AML-193 (cell line): ENCODE measurements at places on chromosomes 3 and 15.

GRCh38 chr15:68480296-68480695 lies 48.3 kb upstream of the ITGA11 start:
- DNase-seq: no peak

GRCh38 chr15:86654501-86654900 lies 574.8 kb downstream of the AGBL1 start:
- DNase-seq: no peak

- no peak for DNase-seq
Observed at GRCh38 chr3:64221571-64222257, 3.6 kb downstream of the PRICKLE2 start.

- DNase-seq: no peak
Observed at GRCh38 chr3:185292238-185292637, 38.4 kb upstream of the EHHADH start.

GRCh38 chr15:63491116-63491827 lies 13.1 kb upstream of the USP3 start:
- DNase-seq: peak; percentile 92

- DNase-seq: no peak
Observed at GRCh38 chr3:112640930-112641801, at the start of gene CCDC80. CCDC80 (minus strand) TSS chr3:112641143; CDS start chr3:112639905, 1,238 bp downstream.

- no peak for DNase-seq
Observed at GRCh38 chr3:63964681-63965485, 52.7 kb upstream of the SCAANT1 start.

GRCh38 chr3:57221883-57222282 lies 5.6 kb upstream of the APPL1 start:
- no peak for DNase-seq

DNA sequence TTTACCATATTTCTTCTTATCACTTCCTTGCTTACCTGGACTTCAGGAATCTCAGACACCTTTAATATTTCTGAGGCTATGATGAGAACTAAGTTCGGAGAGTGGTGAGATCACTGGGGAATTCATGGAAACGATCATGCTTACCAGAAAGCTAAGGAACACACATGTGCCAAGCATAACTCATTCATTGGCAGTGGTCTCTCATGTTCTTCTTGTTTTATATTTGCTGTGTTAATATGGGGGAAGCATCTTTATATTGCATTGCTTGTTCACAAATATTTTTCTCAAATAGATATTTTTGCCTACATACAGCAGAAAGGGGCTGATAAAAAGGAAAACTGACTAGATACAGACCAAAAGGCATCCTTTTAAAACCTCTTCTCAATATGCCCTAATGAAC lies 55.8 kb downstream of the COL6A6 start:
- no peak for DNase-seq

GRCh38 chr15:95259513-95259912 lies 1028.2 kb downstream of the MCTP2 start:
- DNase-seq: peak; percentile 38

DNA sequence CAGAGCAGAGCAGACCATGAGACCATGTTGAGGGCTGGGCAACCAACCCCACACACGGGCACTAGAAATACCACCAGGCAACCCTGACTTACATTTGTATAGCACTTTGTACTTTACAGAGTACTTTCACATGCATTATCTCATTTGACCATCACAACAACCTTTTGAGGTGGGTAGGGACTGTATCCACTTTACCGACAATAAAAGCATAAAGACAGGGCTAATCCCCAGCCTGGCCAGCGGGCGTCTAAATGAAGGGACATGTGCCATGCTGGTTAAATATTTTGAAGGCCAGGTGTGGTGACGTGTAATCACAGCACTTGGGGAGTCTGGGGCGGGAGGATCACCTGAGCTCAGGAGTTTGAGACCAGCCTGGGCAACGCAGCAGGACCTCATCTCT lies 23.6 kb downstream of the RASGRP1 start:
- DNase-seq: no peak

GRCh38 chr3:134348524-134348923 lies 25.7 kb downstream of the AMOTL2 start:
- DNase-seq: no peak
